Left colon (tissue), 2 donors: ENCODE measurements at places on chromosomes 6 and 20.

- peak; percentile 97 for DNase-seq
Measured at GRCh38 chr6:39302669-39303424, 11.4 kb downstream of the KCNK17 start.

- no peak for DNase-seq
Measured at GRCh38 chr6:159380114-159380513, 210.9 kb downstream of the FNDC1 start.

GRCh38 chr20:62898970-62899632 lies 27.2 kb downstream of the DIDO1 start:
- DNase-seq = no peak

GRCh38 chr6:140809694-140810101 lies 1323.0 kb upstream of the GJE1 start:
- no peak for DNase-seq

DNA sequence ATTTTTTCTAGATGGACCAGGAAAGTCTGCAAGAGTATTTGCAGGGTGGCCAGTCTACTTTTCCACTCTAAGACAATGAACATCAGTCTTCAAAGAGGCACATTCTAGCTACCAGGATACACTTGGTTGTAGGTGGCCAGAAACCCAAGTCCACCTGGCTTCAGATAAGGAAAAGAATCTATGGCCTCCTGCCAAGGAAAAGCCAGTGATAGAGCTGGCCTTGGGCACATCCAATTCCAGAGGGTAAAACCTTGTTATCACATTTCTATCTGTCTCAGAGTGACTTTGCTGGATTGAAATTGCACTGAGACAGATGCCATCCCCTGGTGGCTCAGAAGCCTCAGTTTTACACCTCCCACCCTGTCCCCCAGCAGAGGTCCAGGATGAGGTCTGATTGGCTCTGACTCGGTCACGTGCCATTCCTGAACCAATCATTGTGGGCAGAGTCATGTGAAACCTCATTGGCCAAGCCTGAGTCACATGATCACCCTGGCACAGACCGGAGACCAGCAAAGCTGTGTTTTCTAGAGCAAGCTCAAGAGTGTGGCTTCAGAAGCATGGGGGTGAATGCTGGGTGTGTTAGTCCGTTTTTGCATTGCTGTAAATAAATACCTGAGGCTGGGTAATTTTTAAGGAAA lies 497.4 kb upstream of the SULF2 start:
- no peak for DNase-seq

- peak; percentile 88 for DNase-seq
Measured at GRCh38 chr20:63978319-63979228, 868 bp downstream of the SAMD10 start.

DNA sequence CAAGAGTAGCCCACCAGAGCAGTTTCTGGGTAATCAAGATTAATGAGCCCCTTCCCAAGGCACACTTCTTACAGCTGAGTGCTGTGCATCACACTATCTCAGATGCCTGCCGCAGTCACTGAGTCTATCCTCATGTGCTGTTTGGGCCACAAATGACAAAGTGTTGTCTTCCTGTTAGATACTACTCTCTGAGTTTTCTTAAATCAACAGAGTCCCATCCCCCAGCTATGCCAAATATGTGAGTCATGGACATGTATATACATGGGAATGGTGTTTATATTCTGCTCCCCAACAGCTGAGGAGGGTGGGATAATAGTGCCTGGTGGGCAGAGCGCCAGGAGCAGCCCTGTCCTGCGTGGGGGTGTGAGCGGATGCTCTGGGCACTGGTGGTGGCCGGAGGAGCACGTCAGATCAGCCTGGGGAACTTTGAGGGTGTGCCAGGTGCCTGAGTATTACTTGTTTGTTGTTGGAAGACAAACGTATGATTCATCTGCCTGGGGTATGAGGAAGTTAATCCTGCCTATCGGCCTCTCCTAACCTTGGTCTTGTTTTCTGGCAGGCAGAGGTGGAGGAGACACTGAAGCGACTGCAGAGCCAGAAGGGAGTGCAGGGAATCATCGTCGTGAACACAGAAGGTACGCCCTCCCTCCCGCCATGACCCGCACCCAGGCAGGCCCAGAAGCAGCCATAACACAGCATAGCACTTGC lies 9.6 kb downstream of the DYNLRB1 start:
- peak; percentile 82 for DNase-seq

GRCh38 chr20:49794336-49795134 lies 18.1 kb upstream of the SLC9A8 start:
- no peak for DNase-seq

- DNase-seq = no peak
Measured at GRCh38 chr6:28125401-28125800, 992 bp downstream of the ZSCAN16 start.

DNA sequence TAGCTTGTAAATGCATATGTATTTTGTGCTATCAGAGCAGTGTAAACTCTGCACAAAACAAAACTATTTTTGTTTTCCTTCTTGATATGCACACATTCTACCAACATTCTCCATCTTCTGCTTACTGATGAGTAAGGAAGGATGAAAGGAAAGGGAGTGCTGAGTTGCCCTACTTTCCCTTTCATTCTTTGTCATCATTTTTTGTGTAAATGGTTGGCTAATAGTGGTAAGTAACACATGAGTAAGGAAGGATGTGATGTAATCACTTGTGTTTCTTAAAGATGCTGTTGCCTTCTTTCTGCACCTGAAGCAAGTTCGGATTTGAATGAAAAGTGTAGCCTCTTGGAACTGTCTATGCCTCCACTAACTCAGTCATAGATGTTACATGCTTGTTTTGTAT lies 4.6 kb upstream of the REV3L start:
- no peak for DNase-seq

DNA sequence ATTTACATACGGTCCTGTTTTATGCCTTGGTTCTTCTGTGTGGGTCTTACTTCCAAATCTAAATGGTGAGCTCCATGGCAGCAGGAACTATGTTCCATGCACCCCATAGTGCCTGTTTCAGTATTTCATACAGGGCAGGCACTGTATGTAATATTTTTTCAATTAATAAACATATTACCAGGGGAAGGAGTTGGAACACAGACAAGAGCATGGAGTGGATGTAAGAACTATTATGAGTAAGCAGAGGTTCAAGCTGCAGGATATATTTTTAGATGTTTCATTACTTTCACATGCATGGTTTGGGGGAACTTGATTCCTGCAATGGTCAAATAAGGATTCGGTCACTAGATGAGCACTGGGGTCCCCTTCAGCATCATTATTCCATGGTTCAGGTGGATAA lies 108.3 kb downstream of the KIF13A start:
- DNase-seq = no peak

GRCh38 chr20:53774461-53775203 lies 181.0 kb upstream of the ZNF217 start:
- no peak for DNase-seq

DNA sequence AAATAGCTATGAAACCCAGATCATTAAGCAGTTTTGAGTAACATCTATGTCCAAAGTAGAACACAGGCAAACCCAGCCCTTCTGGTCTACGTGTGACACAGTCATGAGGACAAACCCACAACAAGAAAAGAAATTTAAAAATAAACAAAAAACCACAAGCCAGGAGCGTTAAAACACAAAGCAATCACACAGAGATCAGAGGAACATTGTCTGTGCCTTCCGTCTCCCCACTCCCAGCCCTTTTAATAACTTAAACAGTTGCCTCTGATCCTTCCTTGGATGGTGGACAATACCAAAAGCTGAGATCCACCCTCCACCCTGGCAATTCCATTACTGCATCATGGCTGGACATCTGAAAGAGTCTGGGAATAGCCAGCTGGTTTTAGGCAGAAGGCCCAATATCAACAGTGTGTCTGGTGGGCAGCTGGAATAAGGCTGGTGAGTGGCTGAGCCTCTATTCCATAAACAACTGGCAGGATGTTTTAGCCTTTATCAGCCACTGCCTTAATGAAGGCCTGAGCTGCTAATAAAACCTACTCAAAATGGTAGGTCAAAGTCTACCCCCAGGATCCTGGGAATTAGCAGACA lies 15.7 kb upstream of the LAMA4 start:
- DNase-seq = no peak

DNA sequence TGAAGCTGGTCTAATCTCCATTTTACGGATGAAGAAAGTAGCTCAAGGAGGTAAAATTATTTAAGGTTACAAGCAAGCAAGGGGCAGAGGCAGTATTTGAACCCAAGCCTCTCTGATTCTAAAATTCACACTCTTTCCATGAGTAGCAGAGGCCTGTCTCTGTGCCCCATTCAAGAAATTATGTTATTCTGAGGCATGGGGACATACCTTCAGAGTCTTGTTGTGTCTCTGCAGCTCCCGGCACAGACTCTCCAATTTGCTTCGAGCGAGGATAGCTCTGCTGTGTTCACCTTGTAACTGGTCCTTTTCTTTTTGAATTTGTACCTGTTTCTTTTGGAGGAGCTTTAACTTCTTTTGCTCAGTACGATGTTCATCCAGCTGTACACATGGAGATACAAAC lies 21.5 kb downstream of the TXLNB start:
- DNase-seq = no peak

DNA sequence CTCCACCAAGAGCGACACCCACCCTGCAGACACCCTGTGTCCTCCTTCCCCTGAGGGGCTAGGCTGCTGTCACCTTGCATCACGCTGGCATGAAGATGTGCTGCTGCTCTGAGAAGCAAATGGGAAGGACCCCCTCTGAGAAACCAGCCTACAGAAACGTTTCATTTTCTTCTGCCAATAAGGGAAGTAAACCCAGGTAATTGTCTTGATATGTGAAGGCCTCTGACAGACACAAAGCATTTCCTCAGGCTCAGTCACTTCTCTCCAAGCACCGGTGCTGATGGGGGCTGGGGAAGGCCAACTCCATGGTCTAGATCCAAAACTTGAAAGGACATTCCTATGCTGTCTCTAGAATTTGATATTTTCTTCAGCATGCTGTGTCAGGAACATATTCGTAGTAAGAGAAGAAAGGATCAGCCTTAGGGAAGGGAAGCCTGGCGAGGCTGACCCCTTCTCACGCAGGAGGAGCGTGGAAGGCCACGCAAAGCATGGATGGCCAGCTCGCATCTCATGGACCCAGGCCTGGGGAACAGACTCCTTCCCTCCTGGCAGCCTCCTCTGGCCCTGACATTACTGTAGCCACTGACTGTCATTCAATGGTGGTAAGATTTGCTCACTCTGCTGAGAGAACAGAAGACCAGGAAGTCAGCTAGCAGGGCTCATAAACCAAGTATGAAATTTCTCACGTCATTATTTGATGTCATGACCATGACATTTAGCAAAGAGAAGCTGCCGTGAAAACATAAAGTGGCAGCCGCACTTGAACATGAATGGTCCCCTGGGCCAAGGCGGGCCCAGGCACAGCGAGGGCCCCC lies 20.4 kb downstream of the ACSS1 start:
- no peak for DNase-seq

DNA sequence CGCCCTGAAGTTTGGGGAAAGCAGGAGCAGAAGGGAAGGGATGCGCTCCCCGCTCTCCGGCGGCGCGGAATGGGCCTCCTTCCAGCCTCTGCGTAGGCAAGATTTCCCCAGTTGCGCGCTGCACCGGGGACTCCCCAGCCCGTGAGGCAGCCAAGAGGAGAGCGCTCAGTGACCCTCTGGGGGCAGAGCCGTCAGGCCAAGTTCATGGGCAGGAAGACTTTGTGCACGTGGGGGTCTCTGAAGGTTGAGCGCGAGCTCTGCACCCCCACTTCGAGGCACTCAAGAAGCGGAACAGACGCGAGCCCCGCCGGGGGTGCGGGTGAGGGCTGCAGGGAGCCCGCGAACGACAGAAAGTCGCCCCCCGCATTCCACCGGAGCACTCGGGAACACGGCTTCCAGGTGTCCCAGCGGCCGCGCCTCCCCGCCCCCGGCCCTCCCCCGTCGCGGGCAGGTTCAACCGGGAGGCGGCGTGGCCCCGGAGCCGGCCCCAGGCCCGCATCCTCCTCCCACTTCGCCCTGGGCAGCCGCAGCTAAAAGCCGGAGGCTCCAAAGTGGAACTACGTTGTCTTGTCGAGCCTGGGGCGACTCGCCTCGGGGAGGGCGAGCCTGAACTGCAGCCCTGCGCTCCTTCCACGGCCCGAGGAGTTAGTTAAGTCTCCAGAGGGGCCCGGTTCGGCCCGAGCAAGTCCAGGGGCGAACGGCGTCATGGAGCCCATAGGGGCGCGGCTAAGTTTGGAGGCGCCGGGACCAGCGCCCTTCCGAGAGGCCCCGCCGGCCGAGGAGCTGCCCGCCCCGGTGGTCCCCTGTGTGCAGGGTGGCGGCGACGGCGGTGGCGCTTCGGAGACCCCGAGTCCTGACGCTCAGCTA lies at the start of gene PPP1R3G:
Gene PPP1R3G (plus strand): TSS at position 561 of the 867 bp plus-strand sequence. CDS start 145 bp downstream, at position 706.
- peak; percentile 65 for DNase-seq

GRCh38 chr20:25389858-25390537 lies 637 bp downstream of the ABHD12 start:
- DNase-seq = no peak

DNA sequence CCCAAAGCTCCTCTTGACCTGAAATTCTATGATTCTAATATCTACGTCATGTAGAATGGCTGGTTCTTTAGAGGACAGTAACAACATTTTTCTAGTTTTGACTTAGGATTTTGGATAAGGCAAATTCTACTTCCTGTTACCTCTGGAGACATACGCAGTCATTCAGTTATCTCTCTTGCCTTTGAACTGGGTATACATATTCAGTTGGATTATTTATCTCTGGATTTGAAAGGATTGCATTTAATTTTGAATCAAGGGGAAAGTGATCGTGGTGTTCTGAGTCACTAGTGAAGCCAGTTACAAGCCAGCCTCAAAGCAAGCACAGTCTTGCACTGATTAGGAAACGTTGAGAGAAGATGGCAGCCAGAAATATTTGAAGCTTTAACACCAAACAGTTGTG lies 35.3 kb upstream of the BCAS1 start:
- no peak for DNase-seq

DNA sequence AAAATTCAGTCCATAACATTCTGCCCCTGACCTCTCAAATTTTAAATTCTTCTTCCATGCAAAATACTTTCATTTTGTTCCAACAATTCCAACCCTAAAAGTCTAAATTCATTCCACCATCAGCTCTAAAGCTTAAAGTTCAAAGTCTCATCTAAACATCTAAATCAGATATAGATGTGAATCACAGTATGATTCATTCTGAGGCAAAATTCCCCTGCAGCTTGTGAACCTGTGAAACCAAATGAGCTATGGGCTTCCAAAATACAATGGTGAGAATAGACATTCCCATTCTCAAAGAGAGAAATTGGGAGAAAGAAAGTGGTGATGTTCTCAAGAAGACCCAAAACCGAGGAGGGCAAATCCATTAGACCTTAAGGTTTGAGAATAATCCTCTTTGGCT lies 309.8 kb downstream of the HIVEP2 start:
- no peak for DNase-seq

DNA sequence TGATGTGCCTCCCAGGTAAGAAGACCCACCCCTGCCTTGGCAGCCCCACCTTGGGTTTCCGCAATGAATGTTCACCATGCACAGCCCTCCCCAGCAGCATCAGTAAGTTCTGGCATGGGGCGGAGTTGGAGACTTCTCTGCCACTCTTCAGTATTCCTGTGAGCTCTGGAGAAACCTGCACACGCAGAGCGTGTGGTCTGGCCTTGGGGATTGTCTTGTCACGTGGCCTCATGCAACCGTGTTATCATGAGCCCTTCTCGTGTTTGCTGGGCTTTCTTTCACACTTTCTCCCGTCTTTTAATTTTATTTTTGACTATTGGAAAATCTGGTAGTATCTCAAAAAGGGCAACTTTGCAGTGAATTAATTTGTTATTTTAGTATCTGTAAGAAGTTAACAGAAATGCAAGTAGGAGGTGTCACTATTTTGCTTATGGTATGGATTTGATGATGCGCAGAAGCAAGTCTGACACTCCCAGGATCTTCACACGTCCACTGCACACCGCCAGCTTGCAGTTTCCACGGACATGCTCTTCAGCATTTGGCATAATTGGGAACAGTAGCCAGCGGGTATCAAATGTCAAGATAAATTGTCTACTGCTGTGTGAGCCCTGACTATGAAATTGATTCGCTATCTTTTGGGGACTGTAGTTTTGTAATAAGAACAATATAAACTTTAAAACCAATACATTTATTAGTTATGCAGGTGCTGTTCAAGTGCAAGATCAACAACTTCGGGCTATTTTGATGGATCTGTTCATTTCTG lies 463.5 kb downstream of the QKI start:
- no peak for DNase-seq
